Esophagus mucosa (tissue), 1 donor: ENCODE measurements at places on chromosomes 3 and 15. TPM values are rescaled to one million over a fixed set of nuclear protein-coding genes. Genes with fewer than 3 reads are reported as not detected.

GRCh38 chr15:77064539-77065308 is 6.2 kb downstream of the TSPAN3 start:
- peak; percentile 82 for ATAC-seq

DNA sequence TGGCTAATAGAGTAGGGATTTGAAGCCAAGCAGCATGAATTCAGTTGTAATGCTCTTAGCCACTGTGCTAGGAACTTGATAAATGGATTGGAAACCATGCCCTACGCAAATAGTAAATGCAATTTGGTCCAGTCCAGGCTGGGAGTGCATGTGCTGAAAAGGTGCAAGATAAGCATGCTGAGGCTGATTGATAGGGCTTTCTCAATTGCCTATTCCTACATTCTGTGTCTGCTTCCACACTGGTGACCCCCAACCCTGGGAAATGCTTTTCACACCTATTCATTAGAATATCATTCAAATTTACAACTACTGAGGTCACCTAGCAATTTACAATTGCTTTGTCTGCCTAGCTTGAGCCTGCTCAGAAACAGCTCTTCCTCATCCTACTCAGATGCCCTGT is 84.7 kb upstream of the SLC25A36 start:
- ATAC-seq = no peak

- no peak for ATAC-seq
Measured at GRCh38 chr3:104018541-104018940, 1348.2 kb upstream of the ALCAM start.

DNA sequence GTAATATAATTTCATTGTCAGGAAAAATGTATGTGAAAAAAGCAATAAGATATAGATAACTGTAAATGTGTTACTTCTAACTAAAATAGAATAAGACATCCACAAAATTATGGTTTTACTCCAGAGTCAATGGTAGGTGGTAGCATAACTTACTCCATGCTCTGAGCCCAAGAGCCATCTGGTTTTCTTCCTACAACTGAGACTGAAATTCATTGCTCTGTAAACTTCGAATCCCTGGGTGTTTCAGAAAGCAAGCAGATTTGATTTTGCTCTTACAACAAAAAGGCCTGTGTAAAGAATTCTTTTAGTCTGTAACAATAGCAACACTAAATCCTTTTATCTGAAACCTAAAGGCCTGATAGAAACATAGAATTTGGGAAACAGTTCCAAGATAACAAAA is 805.9 kb downstream of the AGBL1 start:
- ATAC-seq = no peak

- ATAC-seq = no peak
Measured at GRCh38 chr3:43910750-43911149, 220.0 kb downstream of the ABHD5 start.

Gene TRAT1
- 0.20 TPM for total RNA-seq

DNA sequence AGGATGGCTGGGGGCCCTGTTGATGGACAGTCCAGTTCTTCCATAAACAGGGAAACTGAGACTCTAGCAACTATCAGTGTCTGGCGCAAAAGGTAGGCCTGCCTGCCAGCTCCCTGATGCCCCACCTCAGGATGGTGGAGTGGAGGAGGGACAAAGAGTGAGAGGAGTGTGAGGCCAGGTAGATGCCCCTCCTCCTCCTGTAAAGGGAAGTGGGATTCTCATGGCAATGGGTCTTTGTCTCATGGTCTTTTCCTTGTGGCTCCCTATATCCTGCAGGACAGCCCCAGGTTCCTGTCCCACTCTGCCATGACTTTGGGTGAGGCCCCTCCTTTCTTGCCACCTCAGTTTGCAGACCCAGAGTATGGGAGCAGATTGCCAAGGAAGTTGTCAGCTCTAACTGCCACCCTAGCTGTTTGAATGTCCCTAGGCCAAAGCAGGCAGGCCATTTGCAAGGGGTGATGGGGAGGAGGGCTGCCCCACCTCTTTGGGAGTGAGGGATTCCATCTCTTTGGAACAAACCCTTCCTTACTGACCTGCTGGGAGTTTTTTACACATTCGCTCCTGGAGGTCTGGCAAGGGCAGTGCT is 2.8 kb upstream of the DNAH1 start:
- no peak for ATAC-seq

DNA sequence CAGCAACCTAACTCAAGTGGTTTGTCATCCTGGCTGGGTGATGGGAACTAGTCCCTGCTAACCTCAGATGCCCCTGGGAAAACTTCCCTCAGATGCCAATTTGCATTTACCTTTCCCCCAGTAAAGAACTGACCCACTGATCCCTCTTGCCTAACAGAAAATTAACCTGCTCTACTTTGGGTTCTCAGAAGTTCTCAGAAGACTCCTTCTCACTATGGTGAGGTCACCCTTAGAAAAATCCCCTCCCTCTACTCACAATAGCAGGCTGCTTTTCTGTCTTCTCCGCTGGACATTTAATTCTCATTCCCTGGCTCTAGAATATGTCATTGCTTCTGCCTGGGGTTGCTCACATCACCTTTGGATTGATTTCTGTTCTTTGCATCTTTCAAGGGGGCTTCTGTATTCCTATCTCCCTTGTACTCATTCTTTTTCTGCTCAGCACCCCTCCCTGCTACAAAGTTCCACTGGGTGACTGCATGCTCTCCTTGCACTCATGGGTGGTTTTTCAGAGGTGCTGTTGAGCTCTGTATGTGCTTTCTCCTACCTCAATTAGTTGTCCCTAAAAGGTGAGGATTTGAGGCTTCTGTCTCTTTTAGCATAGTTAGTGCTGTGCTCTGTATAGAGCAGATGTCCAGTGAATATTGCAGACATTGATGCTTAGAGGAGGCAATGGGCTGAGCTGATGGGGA is 869 bp downstream of the PLA1A start:
- no peak for ATAC-seq

GRCh38 chr3:53217175-53217574 is 38.6 kb downstream of the TKT start:
- no peak for ATAC-seq

DNA sequence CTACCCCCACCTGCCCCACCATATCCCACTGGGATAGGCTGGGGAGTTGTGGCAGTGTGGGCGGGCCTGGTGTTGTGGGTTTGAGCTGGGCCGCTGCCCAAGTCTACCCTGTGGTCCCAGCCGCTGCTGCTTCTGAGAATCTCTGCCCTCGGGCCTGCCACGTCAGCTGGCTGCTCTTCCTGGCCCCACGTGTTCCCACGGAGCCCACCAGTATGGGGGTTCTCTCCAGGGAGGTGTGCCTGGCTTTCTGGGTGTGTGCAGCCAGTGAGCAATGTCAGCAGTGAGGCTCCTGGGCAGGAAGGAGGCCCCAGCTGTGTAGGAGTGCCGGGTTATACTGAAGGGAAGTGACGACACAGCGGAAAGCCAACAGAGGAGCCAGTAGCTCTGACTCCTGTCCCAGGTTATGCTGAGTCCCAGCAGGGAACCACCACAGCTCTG is 10.5 kb downstream of the GNAI2 start:
- ATAC-seq = peak; percentile 70

GRCh38 chr3:171755656-171756055 is 54.6 kb downstream of the PLD1 start:
- ATAC-seq = no peak

Gene BSN
- 0.08 TPM for total RNA-seq

DNA sequence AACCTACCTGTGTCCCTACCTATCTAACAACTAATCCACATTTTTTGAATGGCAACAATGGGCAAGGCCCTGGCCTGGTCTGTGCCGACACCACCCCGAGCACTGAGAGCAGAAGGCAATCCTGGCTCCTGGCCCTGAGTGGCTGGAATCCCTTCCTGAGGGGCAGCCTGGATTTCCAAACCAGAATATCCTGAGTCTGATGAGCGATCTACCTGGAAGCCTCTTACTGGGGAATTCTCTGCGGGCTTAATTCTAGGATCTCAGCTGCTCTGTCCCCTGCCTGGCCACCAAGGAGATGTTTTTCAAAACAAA is 22.1 kb downstream of the ATP2B2 start:
- ATAC-seq = no peak

Gene ACKR4
- total RNA-seq = not detected

Gene TP63
- total RNA-seq = 190 TPM

DNA sequence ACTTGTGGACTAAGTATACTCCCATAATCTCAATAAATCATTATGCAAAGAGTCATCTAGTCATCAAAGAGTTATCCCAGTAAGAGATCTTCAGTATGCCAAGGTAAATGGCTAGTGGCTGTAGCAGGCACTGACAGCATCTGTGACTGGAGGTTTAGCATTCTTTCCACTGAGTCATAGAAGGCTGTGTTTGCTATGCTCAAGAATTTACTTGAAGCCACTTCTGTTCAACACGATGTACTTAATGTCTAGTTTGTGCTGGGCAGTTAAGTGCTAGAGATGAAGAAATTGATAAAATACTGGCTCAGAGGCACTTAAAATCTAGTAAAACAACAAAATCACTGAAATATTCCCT is 13.0 kb downstream of the ZBED2 start:
- ATAC-seq = peak; percentile 64

Gene SEMA5B
- total RNA-seq = not detected

DNA sequence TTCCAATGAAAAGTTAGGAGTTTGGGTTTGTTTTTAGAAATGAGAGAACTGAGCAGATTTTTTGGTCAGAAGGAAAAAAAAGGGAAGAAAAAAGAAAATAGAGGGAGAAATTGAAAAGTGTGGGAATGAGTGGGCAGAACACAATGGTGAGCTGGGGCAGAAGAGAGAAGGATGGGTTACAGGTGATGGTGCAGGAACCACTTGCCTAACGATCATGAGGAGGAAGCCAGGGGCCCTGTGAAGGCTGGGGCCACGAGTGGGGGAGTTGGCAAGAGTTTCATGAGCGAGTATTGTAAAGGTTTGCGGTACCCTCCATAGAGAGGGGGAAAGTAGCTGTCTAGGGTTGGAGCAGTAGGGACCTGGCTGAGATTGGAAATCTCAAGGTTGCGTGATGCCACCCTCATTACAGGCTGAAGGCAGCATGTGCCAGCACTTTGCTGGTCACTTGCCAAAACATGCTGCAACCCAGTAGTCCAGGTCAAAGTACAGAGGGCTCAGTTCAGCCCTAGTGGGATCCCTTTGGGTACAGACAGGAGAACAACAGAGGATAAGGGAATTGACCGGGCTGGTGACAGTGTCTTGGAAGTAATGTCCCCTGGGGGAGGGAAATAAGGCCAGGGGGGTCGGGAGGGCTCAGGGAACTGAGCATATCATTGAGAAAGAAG is 6.6 kb downstream of the IVD start:
- ATAC-seq = no peak

Gene SLCO3A1
- total RNA-seq = 23.6 TPM

GRCh38 chr15:91409387-91409786 is 309.3 kb downstream of the SV2B start:
- no peak for ATAC-seq

Gene LRRN1
- total RNA-seq = 0.44 TPM

DNA sequence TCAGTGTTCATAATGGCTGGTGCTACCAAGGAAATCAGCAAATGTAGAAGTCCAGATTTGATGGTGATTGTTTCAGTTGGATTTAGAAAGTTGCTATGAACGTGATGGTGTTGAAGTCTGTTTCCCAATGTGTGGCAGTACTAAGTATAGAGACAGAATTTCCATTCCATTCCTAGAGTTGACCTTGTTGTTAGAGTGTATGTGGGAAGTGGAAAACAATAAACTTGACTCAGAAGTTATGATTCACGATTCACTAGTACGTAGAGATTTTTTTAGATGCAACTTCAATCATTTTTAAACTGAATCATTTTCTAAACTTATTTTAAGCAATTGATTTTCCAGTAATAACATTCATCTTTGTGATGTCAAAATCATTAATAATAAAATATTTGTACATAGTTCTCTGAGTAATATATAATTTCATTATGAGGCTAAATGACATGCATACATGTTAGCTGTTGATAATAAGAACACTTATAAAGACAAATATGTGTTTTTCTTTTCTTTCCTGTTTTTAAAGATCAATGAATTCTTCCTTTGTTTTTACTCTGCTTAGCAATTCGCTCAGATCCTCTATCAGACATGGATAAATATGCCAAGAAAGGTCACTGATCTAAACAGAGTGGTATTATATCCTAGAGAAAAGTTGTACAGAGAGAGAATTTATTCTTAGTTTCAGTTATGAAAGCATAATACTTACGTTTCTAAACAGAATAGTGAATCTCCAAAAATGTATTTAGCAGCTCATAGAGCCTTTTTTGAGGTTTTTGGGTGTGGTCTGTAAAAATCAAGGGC is 108.8 kb upstream of the GPR149 start:
- ATAC-seq = no peak

DNA sequence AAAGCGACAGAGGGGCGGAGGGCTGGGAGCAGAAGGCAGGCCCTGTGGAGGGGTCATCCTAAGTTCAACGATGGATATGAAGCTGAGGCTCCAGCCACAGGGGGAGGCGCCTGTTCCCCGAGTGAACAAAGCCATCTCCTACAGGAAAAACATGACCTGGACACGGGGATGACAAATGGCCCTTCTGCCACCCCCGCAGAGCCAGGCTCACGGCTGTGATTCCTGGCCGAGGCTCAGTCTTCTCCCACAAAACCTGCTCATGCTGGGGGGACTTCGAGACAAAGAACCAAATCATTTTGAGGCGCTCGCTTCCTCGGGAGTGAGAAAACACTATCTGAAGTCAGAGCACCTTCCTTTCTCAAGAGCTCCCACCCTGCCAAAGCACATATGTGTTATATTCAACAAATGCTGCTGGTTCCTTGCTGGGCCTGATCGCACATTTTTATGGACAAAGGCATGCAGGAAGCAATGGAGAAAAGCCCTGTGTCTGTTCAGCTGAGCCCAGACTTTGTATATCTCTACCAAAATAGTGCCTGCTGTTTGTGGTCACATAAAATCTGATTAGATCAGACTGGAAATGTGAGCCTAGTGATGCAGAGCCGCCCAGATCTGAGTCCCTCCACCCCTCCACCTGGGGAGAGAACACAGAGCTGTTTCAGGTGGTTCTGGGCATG is 5.6 kb downstream of the RBP1 start:
- peak; percentile 14 for ATAC-seq
